ENCODE measurements at places on chromosomes 12 and 14.

DNA sequence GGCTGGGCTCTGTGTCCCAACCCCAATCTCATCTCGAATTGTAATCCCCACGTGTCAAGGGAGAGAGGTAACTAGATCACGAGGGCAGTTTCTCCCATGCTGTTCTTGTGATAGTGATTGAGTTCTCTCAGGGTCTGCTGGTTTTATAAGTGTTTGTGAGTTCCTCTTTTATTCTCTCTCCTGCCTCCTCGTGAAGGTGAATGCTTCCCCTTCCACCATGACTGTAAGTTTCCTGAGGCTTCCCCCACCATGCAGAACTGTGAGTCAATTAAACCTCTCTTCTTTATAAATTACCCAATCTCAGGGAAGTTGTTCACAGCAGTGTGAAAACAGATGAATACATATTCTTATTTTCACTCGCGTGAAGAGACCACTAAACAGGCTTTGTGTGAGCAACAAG lies 148.2 kb downstream of the TMEM30B start:
- DNase-seq = no peak

GRCh38 chr12:132427999-132428935 lies 61.7 kb upstream of the FBRSL1 start:
- no peak for DNase-seq

- DNase-seq = no peak
Measured at GRCh38 chr12:116436561-116437249, 122.5 kb upstream of the MAP1LC3B2 start.

GRCh38 chr12:69698769-69699540 lies at the start of gene BEST3:
TSS of gene BEST3 (minus strand) at chr12:69699303. CDS start at chr12:69697798, 1,505 bp downstream.
- no peak for DNase-seq

DNA sequence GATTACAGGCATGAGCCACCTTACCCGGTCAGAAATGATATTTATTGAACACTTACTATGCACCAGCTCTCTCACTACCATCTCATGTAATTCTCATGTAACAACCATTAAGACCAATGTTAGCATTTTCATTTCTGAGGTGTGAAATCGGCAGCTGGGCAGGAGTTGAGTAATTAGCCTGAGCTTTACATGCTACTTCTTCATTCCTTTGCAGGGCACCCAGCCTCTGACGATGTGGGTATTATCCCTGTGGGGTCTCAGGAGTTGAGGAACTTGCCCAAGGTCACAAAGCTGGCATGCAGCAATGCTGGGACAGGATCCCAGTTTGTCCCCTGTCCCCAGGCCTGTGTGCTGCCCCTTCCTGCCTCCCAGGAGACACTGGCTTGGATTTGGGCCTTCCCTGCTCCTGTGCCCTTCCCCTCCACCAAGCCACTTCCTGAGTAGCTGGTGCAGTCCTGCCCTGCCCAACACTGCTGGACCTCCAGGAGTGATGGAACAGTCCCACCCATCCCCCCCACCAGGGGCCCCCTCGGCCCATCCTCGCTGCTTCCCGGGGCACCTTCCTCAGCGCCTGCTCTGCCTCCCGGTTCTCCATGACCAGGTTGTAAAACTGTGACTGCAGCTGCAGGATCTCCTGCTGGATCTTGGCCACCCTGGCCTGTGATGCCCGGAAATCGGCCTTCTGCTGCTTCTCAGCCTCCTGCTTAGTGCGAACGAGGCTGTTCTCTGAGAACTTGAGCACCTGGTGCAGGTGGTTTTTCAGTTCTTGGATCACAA lies 14.7 kb downstream of the RITA1 start:
- no peak for DNase-seq

DNA sequence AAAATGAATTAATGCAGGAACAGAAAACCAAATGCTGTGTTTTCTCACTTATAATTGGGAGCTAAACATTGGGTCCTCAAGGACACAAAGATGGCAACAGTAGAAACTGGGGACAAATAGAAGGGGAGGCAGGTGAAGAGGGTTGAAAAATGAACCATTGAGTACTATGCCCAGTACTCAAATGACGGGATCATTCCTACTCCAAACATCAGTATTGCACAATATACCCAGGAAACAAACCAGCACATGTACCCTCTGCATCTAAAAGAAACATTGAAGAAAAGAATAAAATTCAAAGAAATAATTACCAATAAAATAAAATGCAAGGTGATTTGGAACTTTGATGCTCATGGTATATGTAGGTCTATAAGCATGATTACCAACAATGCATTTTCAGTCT lies 110.8 kb downstream of the LMO3 start:
- DNase-seq = no peak

DNA sequence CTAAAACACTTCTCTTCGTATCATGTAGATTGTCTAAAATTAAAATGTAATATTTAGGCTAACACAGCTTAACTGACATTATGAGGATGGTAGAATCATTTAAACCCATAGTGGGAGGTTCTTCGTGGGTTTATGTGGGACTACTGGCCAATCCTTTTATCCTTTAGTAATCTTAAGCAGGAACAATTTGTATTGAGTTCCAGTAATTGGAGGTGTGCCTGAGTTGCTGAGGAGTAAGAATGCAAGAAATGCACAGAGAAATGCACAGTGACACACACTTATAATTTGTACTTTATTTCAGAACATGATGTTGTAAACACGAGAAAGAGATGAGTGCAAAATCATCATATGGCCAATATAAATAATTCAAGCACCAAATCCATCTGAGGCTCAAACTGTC lies 22.3 kb downstream of the OTOGL start:
- no peak for DNase-seq

- DNase-seq = no peak
Measured at GRCh38 chr14:104224506-104225277, 86.3 kb downstream of the KIF26A start.
